AG04450 (cell line): ENCODE measurements at places on chromosomes 7 and 10.

- DNase-seq: peak; percentile 99
Observed at GRCh38 chr10:73906524-73907447, 4.1 kb upstream of the PLAU start.

DNA sequence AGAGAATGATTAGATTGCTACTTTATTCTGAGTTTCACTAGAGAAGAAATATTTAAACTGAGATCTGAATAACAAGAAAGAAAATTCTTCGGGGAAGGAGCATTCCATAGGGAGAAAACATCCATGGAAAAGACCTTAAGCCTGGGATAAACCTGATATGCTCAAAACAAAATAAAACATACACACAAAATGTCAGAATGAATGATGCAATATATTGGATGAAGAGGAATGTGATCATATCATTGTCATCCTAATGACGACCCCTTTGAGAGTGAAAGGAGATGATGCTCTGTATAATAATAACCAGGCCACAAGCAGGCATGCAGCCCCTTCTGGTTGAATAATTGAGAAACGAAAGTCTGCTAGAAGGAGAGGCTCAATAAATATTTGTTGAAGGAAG lies 882.4 kb downstream of the NRG3 start:
- no peak for DNase-seq

DNA sequence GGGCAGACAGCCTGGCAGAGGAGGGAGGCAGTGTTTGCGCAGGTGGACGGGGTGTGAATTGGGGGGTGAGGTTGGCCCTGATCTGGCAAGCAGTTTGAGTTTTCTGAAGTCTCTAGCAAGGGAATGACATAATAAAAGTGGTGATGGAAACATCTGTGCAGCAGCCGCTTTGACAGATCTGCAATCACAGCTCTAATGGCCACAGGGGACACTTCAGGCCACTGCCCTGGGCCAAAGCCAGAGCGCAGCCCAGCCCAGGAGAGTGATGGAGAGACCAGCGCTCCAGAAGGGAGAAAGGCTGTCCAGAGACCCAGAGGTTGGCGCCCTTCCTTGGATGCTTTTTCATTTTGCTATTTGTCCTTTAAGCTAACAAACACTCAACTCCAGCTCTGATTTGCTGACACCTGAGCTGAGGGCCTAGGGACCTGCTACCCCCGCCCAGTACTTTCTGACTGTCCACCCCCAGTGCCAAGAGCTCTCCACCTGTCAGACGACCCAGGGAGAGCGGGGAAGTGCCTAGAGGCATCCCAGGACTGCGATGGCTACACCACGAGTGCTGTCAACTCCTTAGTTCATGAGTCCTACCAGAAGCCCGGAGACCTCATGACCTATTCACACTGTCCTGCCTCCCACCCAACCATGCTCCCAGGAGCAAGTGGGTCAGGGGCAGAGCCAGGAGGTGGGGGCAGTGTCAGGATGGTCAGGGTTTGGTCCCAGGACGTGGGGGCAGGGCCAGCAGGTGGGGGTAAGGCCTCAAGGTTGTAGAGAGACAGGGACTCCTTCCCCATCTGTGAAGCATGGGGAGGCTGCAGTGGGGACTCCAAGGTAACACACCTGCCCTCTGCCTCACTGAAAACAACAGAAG lies 112.6 kb downstream of the PRKAG2 start:
- no peak for DNase-seq

- no peak for DNase-seq
Observed at GRCh38 chr7:14836006-14836405, 66.5 kb downstream of the DGKB start.

DNA sequence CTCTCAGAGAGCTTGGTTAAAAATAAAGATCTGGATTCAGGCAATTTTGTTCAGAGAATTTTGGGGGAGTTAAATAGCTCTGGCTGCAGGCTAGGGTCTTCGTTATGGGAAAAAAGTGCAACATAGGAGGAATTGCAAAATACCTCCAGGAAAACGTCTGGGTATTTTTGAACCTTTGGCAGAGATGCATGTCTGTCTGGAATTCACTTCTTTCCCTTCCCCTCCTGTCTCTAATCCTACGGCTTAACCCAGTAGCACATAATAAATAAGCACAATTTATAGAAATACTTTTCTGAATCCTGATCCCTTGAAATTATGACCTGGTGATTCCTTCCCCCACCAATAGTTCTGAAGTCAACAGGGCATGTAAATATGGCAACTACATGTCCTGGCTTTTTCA lies 19.3 kb upstream of the NUP205 start:
- DNase-seq: no peak

- no peak for DNase-seq
Observed at GRCh38 chr10:86592413-86592812, 61.9 kb upstream of the OPN4 start.

- peak; percentile 49 for DNase-seq
Observed at GRCh38 chr10:91163869-91164474, 56.5 kb upstream of the PCGF5 start.

DNA sequence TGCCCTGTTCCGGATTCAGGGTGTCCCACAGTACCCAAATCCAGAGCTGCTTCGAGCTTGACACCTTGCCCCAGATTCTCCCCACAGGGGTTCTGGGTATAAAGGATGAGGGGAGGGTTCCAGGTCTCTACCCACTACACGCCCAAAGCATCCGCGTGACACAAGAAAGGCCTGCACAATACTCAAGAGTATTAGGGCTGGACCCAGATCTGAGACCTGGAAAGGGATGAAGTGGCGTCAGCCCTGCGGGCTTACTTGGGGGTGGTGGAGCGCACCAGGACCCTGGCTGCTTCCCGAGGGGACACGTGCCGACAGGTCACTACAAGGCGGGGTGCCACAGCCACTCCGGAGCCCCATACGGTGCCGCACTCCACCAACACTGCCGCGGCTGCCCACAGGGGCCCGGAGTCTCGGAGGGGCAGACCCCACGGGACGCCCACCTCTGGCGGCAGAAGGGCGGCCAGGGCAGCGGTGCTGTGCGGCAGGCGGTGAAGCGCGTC lies 1.3 kb downstream of the TYSND1 start:
- no peak for DNase-seq

GRCh38 chr10:76736392-76736791 lies 901.2 kb downstream of the KCNMA1 start:
- DNase-seq: no peak

DNA sequence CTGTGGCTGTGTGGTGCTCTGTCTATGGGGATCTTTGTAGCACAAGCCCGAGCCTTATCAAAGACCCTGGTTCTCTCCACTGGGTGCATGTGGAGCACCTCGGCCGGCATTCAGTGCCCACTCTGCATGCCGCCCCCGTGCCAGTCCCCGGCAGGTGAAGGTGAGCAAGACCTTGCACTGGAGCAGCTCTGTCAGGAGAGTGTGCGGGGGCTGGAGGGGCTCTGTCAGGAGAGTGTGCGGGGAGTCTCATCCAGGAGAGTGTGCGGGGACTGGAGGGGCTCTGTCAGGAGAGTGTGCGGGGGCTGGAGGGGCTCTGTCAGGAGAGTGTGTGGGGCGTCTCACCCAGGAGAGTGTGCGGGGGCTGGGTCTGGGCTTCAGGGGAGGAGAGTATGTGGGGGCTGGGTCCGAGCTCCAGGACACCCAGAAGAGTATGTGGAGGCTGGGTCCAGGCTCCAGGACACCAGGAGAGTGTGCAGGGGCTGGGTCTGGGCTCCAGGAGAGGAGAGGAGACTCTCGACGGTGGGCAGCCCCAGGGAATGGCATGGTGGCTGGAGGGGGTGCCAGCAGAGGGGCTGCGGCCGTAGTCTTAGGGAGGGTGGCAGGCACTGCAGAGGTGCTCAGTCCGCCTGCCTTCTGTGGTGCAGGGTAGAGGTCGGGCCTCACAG lies 40.8 kb downstream of the INPP5A start:
- no peak for DNase-seq

GRCh38 chr10:106053061-106053460 lies 1111.4 kb downstream of the SORCS1 start:
- DNase-seq: no peak
